Urinary bladder (tissue), 4 donors: ENCODE measurements at places on chromosomes 4 and X. TPM values are rescaled to one million over a fixed set of nuclear protein-coding genes. Genes with fewer than 3 reads are reported as not detected.

- no peak for DNase-seq
These were observed 146.5 kb upstream of the PCDH18 start for GRCh38 chr4:137678796-137679195.

DNA sequence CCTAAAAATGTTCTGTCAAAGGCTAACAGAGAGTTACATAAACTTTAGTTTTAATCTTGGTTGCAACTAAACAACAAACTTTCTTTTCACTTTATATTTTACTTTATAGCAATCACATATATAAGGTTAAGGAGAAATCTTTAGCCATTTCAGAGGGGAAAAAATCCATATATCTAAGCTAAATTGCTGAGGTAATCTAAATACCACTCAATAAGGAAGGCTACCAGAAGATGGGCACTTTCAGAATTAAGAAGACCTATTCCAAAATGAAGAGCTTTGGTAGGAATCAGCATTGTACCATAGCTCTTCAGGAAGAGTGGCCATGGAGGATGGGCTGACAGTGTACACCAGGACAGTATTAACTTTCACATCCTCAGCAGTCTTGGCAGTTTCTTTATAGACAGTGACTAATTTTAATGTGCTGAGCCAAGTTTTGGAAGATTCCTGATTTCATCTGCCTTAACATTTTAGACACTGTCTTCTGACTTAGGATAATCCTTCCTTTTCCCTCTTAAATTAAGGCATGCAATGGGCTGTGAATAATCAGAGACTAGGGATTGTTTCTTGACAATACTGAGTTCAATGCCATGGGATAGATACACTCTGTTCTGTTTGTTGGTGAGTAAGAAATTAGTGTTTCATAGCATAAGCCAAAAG, 7.1 kb downstream of the FAT4 start:
- DNase-seq, result no peak

DNA sequence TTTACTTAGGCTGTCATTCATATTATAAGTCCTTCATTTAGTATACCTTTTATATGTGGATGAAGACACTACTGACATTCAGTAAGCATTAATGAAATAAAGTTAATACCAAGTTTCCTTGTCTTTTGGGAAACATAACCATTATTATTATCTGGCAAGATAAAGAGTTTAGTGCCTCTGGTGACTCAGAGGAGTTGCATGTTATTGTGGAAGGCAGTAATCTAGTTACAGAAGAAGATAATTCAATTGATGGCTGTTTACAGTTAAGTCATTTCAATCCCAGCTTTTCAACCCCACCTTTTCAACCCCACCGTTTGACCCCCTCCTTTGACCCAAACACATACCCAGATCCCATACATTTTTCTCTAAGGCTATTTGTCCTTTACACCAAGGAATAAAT, 143.8 kb downstream of the FANCB start:
- no peak for DNase-seq

MAGEE2 gene
- 0.74 TPM for total RNA-seq

CSAG1 gene
- not detected for total RNA-seq

GRCh38 chr4:99759988-99760387, 56.6 kb upstream of the DAPP1 start:
- DNase-seq, result no peak

GRCh38 chr4:183213996-183214395, 106.1 kb downstream of the CLDN22 start:
- DNase-seq, result no peak

HSFX3 gene
- total RNA-seq, result not detected

DNA sequence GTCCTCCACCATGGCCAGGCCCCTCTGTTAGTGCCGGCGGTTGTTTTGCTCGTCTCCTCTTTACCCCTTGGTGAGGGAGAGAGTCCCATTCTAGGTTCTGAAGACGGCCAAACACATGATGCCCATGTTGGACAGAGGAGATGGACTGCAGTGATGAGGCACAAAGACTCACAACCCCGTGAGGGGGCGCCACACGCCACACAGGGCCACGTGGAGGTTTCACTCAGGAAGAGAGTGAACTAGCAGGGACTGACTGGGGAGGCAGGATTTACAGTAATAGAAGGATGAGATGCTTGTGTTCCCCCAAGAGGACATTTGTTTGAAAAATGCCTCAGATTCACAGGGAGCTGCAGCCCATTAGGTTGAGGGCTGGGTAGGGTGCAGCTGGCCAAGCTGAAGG, 655.3 kb upstream of the FRG1 start:
- no peak for DNase-seq

- DNase-seq, result no peak
These were observed 3.6 kb upstream of the NXT2 start for GRCh38 chrX:109533005-109533404.

DNA sequence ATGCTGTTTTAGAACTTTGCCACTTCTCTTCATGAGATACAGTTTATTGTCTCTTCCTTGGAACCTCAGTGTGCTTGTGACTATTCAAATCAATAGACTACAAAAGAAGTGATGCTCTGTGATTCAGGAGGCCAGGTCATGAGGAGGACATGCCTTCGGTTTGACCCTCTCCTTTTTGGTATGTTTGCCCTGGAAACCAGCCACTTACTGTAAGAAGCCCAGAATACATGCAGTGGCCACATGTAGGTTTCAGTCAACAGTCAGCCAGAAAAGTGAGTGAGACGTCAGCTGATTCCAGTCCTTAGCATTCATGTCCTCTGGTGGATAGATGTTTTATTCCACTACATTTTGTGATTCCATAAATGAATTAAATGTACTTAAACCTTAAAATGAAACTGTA, 328.7 kb downstream of the PCDH18 start:
- DNase-seq, result no peak

DNA sequence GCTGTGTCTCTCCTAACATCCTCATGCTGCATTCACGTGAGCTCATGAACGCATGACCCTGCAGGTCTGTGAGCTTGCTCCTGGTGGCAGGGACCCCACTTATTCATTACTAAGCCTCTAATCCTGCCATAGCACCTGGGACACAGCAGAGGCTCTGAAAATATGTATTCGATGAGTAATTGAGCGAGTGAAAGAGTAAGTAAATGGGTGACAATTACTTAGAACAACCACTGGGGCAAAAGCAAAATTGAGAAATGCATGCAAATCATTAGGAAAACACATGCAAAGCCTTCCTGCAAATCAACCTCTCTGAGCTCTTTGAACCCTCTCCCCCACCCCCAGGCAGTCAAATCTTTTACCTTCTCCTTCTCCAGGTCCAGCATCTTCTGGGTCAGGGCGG, 23.6 kb upstream of the C4orf50 start:
- DNase-seq, result no peak

DNA sequence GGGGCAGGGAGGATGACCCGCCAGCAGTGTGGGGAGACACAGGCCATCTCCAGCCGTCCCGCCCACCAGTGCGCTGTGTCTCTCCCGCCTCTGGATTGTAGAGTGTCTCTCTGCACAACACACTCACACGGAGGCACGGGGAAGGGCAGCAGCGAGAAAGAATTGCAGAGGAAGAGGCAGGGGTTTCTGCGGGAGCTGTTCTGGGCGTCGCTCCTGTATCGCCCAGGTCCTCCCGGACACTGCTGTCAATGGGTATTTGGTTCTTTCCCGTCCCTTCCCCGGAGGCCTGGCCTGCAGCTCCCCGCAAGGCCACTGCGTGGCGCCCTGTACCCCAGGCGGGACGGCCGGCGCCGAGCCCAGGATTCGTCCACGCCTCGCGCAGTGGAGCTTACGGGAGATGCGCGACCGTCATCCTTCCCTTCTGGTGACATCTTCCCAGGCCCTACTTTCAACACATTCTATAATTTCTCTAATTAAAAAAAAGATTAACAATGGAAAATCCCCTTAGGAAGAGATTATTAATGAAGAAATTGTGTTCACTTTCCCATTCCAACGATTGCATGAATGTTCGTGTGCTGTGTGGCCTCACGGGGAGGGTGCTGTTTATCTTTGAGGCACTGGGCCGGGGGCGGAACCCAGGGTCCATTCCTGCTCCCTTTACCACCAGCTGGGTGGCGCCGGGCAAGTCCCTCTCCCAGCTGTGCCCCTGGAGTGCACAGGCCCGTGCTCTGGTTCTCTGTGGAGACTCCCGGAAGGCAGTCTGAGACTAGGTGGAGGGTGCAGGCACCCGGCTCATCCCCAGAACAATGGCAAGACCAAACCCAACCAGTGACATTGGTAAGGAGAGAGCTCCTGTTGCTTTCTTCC, 95.7 kb downstream of the CPZ start:
- no peak for DNase-seq

TLR1 gene
- total RNA-seq, result 17.2 TPM

DNA sequence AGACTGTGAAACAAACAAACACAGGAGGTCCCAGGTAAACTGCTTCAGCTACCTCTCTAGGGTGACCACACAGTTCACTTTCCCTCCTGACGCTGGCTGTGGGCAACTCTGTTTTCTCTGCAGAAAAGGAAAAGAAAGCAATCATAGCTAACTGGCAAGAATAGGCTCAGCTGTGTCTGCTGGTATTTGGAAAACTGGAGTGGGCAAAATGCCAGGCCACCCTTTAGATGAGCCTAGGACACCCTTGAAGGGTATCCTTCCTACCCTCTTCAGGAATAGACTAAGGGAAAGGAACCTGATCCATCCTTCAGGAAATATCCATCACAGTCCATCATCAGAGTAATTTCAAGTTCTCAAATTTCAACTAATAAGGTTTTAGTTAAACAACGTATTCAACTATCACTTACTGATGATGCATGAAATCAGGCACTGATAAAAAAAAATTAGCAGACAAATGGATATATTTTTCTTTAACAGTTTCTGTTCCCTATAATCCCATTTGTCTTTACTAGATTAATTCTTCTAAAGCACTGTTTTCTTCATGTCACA, 60.9 kb downstream of the CAMK2D start:
- DNase-seq, result no peak
